H1 (cell line): ENCODE measurements at places on chromosomes 12 and 14.

GRCh38 chr14:61043506-61043905 lies 62.5 kb downstream of the SLC38A6 start:
- DNase-seq, result no peak

- no peak for DNase-seq
These were observed 123.9 kb upstream of the CCDC198 start for GRCh38 chr14:57617510-57617909.

DNA sequence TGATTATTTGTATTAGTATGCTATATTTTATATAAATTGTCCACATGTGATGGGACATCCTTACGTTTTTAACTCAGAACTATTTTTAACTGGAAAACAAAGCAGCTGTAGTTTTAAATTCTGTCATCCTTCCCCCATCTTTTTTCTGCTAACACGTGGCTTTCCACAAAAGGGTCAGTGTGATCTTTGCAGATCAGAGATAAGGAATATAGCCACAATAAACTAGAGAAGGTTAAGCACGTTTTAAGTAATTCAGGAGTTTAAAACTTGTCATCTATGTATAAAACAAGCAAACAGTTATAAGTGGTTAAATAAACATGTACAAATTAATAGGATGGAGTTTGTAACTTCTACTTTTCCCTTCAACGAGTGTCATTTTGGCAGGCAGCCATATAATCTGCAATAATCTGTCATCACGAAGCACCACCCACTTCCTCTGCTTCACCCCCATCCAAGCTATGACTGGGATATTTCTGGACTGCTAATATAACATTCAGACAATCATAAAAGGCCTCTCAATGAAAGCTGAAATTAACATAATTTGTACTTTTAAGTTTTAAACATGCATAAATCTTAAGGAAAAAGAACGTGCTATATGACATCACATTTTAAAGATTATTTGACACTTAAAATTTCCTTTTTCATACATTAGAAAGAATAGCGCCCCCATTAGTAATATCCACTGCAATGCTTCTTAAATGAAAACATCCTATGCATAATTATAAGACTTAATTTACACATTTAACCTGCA lies 15.3 kb downstream of the TAOK3 start:
- DNase-seq, result no peak

DNA sequence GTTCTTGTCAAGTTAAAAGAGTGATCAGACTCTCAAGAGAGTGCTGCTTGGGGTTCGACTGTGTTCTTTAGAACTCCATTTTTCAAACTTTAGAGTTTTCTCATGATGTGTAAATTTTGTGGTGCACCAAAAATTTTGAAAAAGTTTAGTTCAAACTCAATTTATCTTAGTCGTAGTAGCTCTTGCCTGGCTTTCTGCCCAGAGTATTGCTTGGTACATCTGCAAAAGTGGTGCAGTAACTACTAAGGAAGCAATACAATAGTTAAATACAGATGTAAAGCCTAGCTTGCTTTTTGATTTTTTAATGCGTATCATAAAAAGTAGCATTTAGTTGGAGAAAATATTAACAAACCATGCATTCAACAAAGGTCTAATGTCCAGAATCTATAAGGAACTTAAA lies 9.5 kb upstream of the CCDC91 start:
- no peak for DNase-seq

DNA sequence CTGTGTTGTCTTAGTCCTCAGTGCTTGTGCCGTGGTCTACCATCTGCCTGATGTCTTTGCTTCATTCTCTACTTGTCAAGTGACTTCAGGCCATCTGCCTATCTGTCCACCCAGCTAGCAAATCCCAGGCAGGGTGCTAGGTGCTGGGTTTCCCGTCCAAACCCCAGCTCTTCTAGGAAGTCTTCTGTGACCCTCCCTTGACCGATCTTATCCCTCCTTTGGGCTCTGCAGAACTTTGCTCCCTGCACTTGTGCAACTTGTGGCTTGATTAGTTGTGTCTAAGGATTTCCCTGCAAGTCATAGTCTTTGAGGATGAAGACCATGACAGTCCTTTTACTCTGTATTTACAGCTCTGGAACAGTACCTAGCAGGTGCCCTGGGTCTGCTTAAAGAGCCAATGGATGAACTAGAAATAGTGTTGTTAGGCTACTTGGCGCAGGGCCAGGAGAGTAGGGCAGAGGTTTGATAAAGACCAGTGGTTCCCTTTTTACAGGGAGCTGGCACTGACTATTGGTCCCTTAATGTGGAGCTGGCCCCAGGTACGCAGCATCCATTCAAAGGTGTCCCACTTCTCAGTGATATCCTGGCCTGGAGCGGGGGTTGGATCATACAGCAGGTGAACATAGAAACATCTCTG lies 60.1 kb downstream of the ADCK1 start:
- no peak for DNase-seq

- no peak for DNase-seq
These were observed 73.2 kb downstream of the HSD17B6 start for GRCh38 chr12:56836317-56836716.

DNA sequence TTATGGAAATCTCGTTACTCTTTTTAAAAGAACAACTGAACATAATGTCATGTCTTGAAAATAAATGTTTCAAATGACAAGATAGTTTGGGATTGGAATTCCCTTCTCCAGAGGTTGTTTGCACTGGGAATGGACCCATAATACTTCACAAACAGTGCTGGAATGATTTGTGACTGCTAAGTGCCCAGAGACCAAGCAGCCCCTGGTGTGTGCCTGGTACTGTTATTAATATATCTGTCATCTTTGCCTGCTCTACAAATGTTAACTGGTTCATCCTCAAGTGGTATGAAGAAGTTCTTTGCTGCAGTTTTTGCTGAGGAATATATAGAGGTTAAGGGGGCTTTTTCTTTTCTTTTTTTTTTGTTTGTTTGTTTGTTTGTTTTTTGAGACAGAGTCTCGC lies 64.9 kb upstream of the DACT1 start:
- no peak for DNase-seq

- no peak for DNase-seq
These were observed 5.6 kb upstream of the GOLGA3 start for GRCh38 chr12:132834181-132834711.

DNA sequence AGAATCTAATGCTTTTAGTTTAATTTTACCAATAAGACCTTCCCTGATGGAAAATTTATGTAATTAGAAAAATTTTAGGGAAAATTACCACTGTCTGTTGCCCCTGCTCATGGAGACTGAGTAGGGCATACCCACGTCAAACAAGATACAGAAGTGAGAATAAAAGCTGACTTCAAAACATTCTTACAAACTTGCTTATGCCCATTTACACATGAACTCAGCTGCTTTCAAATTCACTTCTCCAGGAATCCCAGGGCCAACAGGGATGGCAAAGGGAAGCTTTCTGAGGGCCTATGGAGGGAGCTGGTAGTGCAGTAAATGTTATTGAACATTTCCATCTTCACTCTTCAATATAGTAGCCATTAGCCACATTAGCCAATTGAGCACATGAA lies 4.8 kb upstream of the NINJ2 start:
- DNase-seq, result no peak

GRCh38 chr12:82438356-82438755 lies 80.0 kb downstream of the METTL25 start:
- no peak for DNase-seq

GRCh38 chr12:69994724-69995173 lies 169.7 kb downstream of the MYRFL start:
- no peak for DNase-seq

- DNase-seq, result no peak
These were observed 60.2 kb upstream of the ATP2B1 start for GRCh38 chr12:89768586-89769482.

DNA sequence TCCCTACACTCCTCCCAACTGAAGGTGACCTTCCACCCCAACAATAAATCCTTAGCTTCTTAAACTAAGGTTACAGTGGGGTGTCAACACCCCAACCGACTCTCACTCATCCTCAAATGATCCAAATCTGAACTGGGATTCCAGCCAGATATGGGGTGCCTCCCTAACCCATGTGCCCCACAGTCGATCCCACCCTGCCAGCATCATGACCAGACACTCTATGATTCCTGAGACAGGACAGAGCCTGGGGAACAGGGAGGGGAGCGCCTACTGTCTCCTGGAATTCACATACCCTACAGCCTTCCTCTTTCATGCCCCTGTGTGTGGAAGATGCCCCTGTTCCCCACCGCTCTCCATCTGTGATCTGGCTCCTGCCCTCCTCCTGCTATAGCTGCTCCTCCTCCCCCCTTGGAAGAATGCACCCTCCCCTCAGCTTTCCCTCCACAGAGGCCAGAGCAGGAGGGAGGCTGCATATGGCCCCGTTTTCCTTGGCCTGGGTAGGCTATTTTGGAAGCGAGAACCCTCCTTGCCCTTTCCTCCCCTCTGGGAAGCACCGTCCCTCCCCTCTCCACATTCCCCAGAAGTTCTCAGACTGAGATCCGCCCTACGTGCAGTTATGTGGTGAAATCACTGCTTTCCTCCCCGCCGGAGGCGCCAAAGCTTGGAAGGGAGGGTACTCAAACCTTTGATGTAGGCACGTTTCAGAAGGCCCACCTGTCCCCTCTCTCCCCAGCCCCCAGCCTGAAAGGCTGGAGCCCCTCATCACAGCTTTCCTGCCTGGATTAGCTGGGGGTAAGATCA lies 48.0 kb downstream of the SMUG1 start:
- DNase-seq, result no peak

DNA sequence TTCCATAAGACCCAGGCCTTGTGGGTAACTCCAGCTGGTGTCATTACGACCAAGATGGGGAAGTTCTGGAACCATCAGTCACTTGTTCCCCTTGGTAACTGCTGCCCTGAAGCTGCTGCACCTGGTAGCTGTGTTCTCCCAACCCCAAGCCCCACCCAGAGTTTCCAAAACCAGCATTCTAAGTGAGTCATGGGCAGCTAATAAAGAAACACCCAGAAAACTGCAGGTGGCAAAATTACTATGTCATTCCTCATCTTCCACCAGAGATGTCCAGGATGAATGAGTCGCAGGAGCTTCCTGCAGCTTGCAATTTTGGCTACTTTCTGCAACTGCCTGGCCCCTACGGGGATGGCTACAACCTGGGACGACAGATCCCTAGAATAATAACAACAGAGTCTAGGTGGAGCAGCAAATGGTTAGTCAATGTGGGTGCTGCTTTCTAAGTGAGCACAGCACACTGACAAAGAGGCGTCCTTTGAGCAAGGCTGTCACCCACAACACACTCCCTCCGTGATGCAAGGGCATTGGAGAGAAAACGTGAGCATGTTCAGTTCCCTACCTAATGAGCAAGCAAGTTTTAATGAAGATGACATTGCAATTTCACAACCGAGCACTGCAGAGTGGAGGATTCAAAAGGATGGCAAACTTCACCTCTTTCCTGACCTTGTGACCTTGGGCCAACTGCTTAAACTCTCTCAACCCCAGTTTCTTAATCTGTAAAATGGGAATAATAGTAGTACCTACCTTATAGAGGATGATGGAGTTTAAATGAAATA lies 301.4 kb upstream of the NOS1 start:
- DNase-seq, result no peak

DNA sequence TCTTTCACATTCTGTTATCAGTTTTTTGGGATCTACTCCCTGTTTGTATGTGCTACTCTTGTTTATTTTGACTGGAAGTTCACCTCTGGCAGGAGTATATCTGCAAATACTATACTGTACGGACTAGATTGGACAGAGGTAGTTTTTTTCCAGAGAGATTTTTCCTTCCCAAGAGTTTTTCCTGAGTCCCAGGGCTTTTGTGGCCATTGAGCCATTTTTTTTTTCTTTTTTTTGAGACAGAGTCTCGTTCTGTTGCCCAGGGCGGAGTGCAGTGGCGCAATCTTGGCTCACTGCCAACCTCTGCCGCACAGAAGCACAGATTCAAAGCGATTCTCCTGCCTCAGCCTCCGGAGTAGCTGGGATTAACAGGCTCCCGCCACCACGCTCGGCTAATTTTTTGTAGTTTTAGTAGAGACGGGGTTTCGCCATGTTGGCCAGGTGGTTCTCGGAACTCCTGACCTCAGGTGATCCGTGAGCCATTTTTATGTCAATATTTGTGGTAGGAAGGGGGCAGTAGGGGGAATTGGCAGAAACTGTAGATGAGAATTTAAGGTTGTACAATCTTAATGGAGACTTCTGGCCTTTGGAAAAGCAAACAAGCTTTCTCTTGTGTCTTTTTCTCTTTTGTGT lies 19.4 kb downstream of the KTN1 start:
- no peak for DNase-seq

- no peak for DNase-seq
These were observed 61.8 kb downstream of the PHLDA1 start for GRCh38 chr12:75969768-75970167.

DNA sequence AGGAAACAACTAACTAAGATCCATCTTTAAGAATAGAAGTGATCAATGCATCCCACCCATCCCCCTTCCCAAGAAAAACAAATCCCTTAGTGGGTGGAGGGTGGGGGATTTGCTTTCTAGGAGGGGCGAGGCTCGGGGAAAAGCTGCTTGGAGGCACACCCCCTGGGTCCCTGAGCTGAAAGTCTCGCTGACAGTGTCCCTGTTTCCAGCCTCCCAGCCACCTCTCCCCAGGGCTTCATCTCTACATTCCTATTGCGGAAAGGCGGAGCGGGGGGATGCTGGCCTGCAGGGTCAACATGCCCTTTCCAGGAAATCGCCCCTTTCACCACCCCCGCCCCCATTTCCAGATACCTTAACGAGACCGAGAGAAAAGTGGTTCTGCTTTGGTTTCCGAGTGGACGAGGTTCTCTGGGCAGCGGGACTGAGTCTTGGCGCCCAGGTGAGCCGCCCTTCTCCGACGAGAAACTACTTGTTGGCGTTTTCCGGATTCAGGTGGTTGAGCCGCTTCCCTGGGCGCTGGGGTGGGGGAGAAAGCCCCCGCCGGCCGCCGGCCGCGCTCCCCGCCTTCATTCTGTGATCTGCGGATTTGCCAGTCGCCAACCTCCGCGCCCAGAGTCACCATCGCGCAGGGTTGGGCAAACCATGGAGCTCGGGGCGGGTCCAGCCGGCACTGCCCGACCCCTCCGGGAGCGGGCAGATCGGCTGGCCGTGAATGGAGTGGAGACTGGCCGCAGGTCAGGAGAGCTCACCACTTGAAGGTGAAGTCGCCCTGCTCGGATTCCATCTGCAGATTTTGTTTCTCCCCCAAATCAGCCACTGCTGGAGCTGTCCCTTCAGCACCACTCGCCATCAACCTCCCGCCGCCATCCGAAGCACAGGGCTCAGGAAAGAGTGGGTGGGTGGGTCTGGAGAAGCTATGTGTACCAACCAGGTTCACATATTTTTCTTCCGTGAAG lies 505 bp downstream of the KCNC2 start:
- DNase-seq, result peak; percentile 85

GRCh38 chr12:53710091-53710490 lies 17.2 kb downstream of the CALCOCO1 start:
- DNase-seq, result no peak

GRCh38 chr14:78254911-78255461 lies 84.8 kb downstream of the NRXN3 start:
- DNase-seq, result no peak

DNA sequence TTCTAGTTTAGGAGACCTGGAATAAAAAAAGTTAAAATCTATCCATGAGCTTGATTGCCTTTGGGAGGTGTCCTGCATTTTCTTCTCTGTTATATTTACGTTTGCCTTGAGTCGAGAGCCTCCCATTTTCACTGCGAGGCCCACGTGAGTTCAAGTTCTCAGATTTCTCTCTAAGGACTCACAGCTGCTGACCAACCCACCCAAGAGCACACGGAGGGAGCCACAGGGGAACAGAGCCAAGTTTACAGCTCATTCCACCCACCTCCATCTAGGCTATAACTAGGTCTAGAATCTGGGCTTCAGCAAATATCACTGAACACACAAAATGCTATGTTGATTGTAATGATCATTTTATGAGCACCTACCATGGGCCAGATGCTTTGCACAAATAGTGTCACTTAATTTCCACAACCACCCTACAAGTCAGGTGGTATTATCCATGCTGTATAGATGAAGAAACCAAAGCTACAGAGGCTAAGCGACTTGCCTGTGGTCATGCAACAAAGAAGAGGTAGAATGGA lies 16.7 kb downstream of the ALDH1L2 start:
- DNase-seq, result no peak
